Right ventricle myocardium superior (tissue), 1 donor: ENCODE measurements at places on chromosomes 11 and 22. TPM values are rescaled to one million over a fixed set of nuclear protein-coding genes. Genes with fewer than 3 reads are reported as not detected.

Gene MRGPRE
- total RNA-seq: 0.16 TPM

Gene LYVE1
- 77.2 TPM for total RNA-seq

Gene NEFH
- total RNA-seq: 0.16 TPM

- peak; percentile 68 for DNase-seq
Observed at GRCh38 chr22:46047841-46048595, 71.1 kb upstream of the WNT7B start.

DNA sequence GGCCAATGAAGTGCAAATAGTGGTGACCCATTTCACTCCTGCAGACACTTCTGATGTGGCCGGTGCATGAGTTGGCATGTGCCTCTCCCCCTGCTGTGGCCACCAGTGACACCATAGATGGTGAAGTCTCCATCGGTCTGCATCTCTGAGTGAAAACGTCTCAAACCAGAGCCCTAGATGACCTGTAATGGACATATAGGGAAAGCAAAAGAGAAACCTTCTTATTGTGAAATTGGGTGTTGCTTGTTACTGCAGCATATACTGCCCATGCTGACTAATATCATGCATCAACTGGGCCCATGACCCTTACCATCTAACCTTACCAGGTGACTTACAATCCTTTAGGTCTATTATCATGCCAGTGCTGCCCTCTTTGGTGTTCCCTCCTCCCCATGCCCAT is 11.7 kb upstream of the VPS37C start:
- DNase-seq: no peak

DNA sequence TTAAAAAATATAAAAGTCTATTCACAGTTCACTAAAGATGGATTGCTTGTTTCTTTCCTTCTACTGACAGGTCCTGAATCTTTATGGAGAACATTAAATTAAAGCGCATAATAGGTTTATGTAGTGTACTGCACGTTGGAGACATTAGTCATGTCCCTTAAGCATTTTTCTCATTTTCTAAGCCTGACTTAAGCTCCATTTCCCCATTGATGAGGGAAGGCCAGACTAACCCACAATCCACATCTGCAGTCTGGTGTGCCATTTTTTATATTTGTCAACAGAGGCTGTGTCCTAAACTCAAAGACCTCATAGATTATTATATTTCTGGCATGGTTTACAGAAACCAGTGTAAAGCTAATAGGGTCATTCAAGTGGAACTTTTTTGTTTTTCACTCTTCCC is 39.9 kb downstream of the CADM1 start:
- no peak for DNase-seq

- DNase-seq: no peak
Observed at GRCh38 chr22:24066865-24067264, 55.8 kb downstream of the CABIN1 start.

DNA sequence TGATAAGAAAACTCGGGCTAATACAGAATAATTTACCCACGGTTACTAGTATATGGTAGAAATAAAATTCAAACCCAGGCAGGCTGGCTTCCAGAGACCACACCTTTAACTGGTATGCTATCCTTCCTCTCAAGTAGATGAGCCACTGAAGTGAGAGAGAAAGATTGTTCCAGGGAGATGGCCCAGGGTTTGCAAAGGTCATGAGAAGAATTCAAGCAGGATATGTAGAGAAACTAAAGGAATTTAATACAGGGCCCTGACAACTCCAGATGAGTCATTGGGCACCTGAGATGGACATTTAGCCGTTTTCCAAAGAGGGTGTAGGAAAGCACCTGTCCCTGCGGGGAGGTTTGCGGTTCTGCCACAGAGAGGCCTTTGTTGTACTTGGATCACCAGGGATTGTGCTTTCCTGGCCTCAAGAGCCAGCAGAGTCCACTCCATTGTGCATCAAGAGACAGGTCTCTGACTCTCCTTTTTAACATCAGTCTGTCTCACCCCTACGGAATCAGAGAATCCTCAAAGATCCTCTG is 152.7 kb upstream of the BLID start:
- DNase-seq: no peak

DNA sequence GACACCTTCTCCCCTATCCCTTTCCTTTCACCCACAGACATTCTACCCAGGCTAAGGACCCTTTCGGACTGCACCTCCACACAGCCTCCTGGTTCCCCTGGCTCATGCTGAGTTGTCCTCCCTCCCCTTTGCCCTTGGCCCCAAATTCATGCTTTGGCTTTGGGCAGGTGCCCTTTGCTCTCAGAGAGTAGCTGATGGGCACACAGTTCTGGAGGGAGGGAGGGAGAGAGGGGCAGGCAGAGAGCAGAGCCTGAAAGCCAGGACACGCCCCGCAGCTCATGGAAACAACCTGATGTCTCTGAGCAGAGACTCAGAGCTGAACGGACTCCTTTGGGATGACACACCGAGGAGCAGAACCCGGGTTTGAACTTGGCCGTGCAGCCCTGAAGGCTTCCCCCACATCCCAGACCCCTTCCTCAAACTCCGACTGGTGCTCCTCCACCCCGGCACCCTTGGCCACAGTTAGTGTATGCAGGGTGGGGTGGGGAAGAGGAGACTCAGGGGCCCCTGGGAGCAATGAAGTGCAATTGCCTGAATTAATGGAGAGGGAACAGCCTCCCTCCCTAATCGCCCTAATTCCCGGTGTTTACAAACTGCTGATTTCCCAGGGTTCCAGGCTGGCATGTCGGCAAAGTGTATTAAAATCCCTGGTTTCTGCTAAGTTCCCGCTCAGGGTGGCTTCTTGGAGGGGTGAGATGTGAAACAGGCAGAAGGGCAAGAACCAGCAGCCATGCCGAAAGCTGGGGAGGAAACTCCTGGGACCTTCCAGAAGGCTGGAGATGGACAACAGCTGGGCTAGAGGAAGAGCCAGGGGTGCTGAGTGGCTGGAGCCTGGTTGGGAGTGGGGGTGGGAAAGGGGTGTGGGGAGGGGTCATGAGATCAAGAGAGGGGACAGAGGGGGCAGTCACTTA is 71.2 kb upstream of the SHISAL1 start:
- peak; percentile 27 for DNase-seq
